ENCODE measurements at places on chromosomes 6 and 20. TPM values are rescaled to one million over a fixed set of nuclear protein-coding genes. Genes with fewer than 3 reads are reported as not detected.

Gene SMPDL3A
- total RNA-seq, result 13.4 TPM

Gene PNPLA1
- total RNA-seq, result not detected

Gene PPP1R14C
- total RNA-seq, result 8.2 TPM

Gene NR2E1
- not detected for total RNA-seq

DNA sequence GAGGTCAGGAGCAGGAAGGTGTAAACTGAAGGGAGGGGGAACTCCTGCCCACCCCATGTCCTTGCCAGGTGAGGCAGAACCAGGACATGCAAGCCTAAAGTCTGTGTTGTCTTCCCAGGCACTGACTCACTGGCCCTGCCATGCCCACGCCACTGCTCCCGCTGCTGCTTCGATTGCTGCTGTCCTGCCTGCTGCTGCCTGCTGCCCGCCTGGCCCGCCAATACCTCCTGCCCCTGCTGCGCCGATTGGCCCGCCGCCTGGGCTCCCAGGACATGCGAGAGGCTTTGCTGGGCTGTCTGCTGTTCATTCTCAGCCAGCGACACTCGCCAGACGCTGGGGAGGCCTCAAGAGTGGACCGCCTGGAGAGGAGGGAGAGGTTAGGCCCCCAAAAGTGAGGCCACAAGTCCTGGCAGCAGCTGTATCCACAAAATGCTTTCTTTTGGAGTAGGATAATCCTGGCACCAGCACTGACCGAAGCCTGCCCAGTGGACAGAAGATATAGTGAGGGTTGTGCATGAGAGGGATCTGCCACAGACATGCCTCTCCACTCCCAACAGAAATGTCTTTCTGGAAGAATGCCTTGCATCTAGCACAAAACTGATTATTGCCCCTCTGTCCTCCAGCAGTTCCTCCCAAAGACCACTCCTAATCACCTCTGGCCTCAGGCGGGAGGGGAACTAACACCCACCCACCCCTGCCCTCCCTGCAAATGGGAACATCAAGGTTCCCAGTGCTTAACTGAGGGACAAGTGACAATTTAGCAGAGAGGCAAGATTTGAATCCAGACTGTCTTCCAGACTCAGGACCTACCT lies 812 bp downstream of the MYMX start:
- no peak overlapping the region for H3K27ac ChIP-seq
- DNase-seq, result peak; percentile 84
- H3K4me3 ChIP-seq, result no peak overlapping the region
- peaks cover 21% of the 10 kb centered on the region for H3K4me1 ChIP-seq

- no peak overlapping the region for H3K27ac ChIP-seq
- H3K4me3 ChIP-seq, result no peak overlapping the region
- no peaks in the 10 kb centered on the region for H3K27me3 ChIP-seq
- H3K36me3 ChIP-seq, result no peaks in the 10 kb centered on the region
These were observed 226.8 kb upstream of the HS3ST5 start for GRCh38 chr6:114569669-114570068.

DNA sequence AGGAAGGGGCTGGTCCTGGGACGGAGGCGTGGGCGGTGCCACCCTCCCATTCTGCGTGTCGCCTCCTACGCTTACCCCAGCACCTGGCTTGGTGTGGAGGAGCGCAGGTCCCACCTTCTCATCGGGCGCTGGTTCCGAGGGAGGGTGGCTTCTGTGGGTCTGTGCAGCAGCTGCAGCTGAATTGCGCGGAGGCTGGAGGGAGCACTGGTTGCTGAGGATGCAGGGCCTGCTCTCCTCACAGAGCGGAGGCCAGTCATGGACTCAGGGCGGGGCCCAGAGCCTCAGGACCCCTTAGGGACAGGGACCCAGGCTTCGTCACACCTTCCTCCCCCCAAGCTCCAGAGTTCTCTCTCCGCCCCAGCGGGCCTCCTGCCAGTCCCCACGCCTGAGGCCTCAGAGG lies 127.8 kb upstream of the MAP3K4 start:
- no peak overlapping the region for H3K4me3 ChIP-seq
- no peaks in the 10 kb centered on the region for H3K36me3 ChIP-seq
- 0 out of 2 replicates have a peak, but pooled peaks cover 7% of the 10 kb centered on the region for H3K27me3 ChIP-seq
- no peak overlapping the region for H3K27ac ChIP-seq
- DNase-seq, result no peak

DNA sequence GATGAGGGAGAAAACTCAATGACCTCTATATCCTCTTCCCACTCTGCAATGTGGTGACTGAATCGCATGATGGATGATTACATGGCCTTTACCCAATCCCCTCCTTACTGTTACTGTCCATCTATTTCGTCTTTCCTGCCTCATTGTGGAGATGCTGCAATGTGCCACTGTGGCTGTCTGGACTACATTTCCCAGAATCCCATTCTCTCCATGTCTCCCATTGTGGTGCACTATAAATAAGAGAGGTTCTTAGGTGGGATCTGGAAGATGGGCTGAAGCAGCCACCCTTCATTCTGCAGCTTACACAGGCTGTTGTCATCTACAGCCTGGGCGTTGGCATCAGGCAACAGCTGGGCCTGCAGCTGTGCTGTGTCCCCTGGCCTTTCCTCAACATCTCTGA lies 233.6 kb downstream of the PRKN start:
- no peaks in the 10 kb centered on the region for H3K4me1 ChIP-seq
- H3K4me3 ChIP-seq, result no peak overlapping the region
- no peaks in the 10 kb centered on the region for H3K36me3 ChIP-seq
- no peak for DNase-seq
- H3K27me3 ChIP-seq, result no peaks in the 10 kb centered on the region

DNA sequence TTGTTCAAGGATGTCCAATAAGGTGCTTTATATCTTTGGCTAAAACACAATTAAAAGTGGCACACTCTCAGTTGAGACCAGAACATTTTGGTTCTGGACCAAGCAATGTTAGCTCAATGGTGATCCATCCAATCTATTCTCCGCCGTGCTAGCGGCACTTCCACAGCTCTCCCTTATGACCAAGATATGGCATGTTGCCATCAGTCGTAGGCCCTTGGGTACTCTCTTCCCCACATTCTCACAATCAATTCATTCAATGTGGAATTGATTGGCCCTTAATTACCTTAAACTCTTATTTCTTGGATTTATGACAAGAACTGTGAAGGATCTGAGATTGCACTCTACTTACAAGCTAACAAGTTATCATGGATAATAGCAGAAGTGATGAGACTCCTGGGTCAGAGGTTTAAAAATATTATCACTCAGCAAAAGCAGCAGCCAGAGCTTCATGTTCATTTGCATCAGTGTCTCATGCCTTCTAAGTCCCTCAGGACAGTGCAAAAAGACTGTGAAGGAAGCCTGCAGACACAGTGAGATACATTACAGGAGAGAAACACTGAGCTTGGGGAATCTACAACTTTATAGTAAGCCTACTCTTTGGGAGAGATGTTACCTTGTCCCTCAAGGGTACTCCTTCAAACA lies 80.0 kb upstream of the ARG1 start:
- DNase-seq, result no peak
- no peak overlapping the region for H3K27ac ChIP-seq
- H3K36me3 ChIP-seq, result no peaks in the 10 kb centered on the region
- H3K27me3 ChIP-seq, result no peaks in the 10 kb centered on the region
- H3K4me1 ChIP-seq, result no peaks in the 10 kb centered on the region
- no peak overlapping the region for H3K4me3 ChIP-seq

- H3K4me1 ChIP-seq, result no peaks in the 10 kb centered on the region
- no peak overlapping the region for H3K27ac ChIP-seq
- DNase-seq, result no peak
- H3K27me3 ChIP-seq, result no peaks in the 10 kb centered on the region
These were observed 161.5 kb upstream of the PTCHD4 start for GRCh38 chr6:48272518-48272917.

GRCh38 chr20:24382743-24383142 lies 86.7 kb upstream of the SYNDIG1 start:
- peaks cover 11% of the 10 kb centered on the region for H3K4me1 ChIP-seq
- H3K4me3 ChIP-seq, result no peak overlapping the region
- no peaks in the 10 kb centered on the region for H3K36me3 ChIP-seq
- no peak for DNase-seq

DNA sequence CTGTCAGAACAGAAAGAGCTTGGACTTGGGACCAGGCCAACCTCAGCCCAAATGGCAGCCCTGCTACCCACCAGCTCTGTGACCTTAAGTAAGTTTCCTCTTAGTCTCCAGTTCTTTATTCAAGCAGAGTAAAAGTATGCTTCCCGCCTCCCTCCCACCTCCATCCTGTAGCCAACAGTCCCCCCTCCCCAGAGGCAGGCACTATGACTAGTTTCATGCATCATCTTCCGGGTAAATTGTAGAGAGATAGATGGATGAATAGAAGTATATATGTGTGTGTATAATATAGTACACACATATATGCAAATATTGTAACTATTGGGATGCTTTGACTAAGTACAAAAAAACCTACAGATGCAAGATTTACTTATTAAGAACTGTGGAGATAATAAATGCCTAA lies 39.5 kb upstream of the B4GALT5 start:
- H3K36me3 ChIP-seq, result no peaks in the 10 kb centered on the region
- H3K4me3 ChIP-seq, result no peak overlapping the region
- peaks cover 4% of the 10 kb centered on the region for H3K4me1 ChIP-seq
- H3K27me3 ChIP-seq, result no peaks in the 10 kb centered on the region

DNA sequence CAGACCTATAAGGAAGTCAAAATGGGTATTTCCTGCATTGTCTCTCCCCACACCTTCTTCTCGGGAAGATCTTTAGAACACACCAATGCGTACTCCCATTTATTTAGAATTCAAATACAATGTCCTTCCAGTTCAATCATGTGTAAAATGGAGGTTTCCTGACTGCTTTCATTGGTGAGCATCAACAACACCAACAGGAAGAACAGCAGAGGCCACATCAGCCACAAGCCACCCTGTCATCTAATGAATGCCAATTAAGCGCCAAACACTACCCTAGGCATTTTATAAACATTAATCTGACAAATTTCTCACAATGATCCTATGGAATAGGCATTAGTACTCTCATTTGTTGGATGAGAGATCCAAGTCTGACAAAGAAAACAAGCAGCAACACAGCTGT lies 68.4 kb upstream of the SMLR1 start:
- no peak for DNase-seq
- H3K4me1 ChIP-seq, result peaks cover 2% of the 10 kb centered on the region
- no peak overlapping the region for H3K4me3 ChIP-seq
- no peaks in the 10 kb centered on the region for H3K27me3 ChIP-seq

All from GM23248 (cell line).